ENCODE measurements at places on chromosomes 1 and 21.

DNA sequence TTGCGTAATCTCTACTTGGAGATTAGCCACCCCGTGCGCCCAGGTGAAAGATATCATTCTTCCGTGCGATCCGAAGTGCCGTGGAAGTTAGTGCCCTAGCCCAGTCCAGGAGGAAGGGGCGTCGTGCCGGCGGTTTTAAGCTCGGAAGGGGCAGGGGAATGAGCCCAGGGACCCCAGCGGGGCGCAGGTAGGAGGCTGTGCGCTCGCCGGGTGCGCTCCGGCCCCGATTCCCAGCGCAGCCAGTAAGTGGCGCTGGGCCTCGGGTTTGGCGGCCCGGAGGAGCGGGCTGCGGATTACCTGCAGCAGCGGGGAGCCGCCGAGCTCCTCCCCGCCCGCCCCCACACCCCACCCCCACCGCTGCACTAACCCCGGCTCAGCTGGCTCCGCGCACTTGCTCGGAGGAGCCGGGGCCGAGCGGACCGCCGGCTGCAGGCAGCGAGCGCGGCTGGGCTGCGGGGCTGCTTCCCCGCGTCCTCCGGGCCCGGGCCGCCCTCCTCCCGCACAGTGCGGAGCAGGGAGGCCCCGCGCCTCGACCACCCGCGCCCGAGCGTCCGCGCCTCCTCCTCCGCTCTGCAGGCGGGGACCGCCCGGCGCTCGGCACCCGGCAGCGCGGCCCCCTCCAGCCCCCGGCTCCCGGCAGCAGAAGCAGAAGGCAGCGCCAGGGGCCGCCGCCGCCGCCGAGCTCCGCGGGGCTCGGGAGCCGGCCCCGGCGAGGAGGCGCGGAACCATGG, at the start of gene RYR2:
RYR2 (plus strand) TSS at position 390 of the 731 bp plus-strand sequence; CDS start at position 728, 338 bp downstream.
- DNase-seq: no peak

DNA sequence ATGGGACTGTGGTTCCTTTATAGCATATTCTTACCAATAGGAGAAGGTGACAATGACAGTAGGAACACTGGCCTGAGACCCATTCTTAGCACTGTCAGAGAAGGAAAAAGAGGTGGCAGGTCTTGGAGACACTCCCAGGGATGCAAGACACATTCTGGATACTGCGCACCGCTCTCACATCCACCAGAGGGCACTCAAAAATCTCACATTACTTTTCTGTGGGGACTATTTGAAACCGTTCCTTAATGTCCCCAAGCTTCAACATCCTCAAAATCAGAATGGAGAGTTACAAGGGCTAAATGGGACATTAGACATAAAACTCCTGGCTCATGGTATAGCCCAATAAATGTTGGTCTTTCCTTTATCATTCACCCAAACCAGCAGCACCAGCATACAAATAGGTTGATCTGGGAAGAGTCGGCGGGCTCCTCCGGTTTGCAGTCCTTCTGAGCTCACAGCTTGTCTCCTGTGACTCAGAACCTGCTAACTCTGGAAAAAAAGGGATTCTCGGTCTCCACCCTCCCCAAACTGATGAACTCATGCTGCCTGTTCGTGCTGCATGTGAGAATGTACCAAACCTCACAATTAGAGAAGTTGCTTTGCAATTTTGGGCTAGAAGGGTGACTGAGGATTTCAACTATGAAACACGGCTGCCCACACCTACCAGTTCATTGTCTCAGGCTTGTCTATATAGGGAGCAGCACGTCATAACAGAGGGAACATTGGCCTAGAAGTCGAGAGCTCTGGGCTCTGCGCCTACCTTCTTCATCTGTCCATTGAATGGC, 40.2 kb downstream of the IL12RB2 start:
- peak; percentile 9 for DNase-seq

DNA sequence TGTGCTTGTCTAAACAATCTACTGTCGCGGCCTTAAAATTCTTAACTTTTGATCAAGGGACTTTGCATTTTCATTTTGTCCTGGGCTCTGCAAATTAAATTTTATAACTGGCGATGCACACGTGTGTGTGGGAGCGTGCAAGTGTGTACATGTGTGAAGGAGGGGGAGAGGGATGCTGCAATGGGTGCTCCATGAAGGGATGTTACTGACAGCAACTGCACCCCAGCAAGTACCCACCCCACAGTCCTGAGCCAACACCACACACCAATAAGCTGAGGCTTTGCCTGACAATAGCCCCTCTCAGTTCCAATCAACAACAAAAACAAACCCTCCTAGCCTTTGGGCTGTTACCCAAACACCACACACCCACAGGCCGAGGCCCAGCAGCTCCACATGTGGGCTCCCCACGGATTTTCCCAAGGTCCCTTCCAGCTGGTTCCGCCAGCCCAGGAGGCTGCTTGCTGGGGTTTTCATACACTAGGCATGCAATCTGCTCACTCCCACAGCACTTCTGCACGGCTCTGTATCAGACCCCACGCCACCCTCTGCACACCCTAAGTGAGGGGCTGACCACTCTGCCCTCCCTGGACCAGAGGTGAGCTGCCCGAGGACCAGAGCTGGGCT, 32.8 kb upstream of the IFFO2 start:
- no peak for DNase-seq

- no peak for DNase-seq
Measured at GRCh38 chr1:72827278-72827677, 544.9 kb upstream of the NEGR1 start.

GRCh38 chr1:162035241-162035640, 11.6 kb upstream of the OLFML2B start:
- DNase-seq: no peak

DNA sequence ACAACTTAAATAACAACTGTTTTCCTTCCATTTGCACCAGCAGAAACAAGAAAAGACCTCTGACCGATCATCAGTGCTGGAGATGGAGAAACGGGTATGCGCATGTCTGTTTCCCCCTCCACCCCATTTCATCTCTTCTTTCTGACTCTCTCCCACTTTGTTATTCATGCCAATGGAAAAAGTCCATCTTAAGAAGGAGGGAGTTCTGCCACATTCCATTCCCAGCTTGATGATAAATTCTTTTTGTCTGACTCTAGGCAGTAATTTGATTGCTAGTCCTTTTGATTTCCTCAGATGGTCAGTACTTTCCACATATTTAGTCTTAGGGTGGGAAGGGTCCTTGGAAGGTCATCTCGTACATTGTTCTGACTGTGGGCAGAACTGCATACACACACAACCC, 142.5 kb downstream of the SYT2 start:
- no peak for DNase-seq

- DNase-seq: no peak
Measured at GRCh38 chr1:50348449-50349241, 74.6 kb downstream of the DMRTA2 start.

DNA sequence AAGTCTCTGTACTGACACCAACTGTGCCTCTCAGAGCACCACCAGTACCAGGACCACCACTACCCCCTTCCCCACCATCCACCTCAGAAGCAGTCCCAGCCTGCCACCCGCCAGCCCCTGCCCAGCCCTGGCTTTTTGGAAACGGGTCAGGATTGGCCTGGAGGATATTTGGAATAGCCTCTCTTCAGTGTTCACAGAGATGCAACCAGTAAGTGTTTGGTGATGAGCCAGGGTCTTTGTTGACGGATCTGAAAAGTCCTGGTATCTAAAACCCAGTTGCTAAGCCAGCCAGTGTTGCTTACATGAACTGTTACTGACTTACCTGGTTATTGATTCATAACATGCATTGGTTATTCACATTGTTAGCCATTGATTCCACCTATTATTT, 1.1 kb downstream of the C1orf56 start:
- no peak for DNase-seq

DNA sequence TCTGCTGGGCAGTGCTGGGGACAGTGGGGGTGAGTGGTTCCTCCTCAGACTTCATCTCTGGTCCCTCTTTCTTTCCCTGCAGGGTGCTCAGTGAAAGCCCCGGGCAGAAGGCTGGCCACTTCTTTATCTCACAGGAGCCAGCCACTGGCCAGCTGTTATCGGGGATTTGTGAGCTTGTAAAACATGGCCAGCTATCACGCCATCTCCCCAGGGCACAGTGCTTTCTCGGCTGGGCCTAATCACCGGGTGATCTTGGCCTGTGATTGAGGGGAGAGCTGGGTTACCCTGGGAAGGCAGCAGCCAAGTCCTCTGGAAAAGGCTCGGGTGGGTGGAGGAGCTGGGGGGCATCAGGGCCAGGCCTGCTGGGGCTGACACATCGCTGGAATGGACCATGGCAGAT, 83.0 kb downstream of the IGSF21 start:
- no peak for DNase-seq

GRCh38 chr1:107952989-107953388, 12.0 kb downstream of the VAV3 start:
- DNase-seq: no peak

DNA sequence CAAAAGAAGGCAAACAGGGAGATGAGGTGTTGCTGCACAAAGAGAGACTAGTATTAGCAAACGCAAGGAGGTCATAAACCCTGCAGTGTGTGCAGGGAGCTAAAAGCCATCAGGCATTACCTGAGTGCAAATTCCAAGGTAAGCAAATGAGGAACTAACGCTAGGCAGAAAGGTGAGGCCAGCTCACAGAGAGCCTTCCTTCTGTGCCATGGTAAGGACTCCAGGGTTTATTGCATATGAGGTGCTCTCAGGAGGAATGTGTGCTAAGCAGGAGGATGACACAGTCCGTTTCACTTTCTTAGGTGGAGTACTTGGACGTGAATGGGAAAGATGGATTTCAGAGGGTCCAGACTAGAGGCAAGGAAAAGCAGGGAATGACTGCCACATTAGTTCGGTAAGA, 44.6 kb upstream of the MYBPHL start:
- no peak for DNase-seq

- no peak for DNase-seq
Measured at GRCh38 chr21:39502631-39503030, 50.9 kb downstream of the SH3BGR start.

GRCh38 chr1:9838946-9839345, 15.2 kb upstream of the CLSTN1 start:
- DNase-seq: no peak

DNA sequence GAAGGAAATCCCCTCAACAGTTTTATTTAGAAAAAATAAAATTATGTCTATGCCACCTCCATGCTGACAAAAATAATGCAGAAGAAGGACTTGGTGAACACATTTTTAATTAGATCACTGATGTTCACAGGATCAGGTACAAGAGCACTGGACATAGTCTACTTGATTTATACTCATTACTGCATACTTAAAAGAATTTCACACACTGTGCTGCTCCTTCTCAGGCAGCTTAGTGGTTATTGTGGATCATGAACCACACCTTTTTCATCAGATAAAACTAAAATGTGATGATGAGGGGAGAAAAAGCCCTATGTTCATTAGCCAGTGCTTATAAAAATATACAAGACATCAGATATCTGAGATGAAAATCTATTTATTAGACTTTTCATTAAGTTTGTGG, 103.3 kb upstream of the DPH5 start:
- DNase-seq: no peak

DNA sequence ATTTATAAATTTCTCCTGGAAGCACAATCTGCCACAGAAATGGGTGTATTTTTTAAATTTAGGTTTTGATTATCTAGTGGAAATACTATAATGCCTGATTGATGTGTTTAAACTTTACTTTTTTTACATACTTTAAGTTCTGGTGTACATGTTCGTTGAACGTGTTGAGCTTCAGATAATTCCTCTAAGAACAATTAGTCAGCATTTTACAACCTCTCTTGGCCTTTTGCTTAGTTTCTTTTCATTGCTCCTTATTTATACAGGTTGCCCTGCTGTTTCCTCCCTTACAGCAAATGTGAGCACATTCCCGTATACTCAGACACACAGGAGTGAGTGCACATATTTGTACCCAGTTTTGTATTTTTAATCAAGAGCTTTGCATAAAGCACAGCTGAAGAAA, 1038.9 kb downstream of the BRINP3 start:
- no peak for DNase-seq

- no peak for DNase-seq
Measured at GRCh38 chr1:155970531-155971167, 7.7 kb downstream of the ARHGEF2 start.

- DNase-seq: no peak
Measured at GRCh38 chr1:242002510-242002909, 3.6 kb upstream of the MAP1LC3C start.
